ENCODE measurements at places on chromosomes 3 and 15.

GRCh38 chr3:187966636-187967406 is 187.1 kb upstream of the LPP start:
- no peak for DNase-seq

GRCh38 chr3:172582712-172583111 is 59.5 kb upstream of the TNFSF10 start:
- DNase-seq: no peak

GRCh38 chr15:93088200-93088980 is 621 bp downstream of the RGMA start:
- DNase-seq: peak; percentile 11

DNA sequence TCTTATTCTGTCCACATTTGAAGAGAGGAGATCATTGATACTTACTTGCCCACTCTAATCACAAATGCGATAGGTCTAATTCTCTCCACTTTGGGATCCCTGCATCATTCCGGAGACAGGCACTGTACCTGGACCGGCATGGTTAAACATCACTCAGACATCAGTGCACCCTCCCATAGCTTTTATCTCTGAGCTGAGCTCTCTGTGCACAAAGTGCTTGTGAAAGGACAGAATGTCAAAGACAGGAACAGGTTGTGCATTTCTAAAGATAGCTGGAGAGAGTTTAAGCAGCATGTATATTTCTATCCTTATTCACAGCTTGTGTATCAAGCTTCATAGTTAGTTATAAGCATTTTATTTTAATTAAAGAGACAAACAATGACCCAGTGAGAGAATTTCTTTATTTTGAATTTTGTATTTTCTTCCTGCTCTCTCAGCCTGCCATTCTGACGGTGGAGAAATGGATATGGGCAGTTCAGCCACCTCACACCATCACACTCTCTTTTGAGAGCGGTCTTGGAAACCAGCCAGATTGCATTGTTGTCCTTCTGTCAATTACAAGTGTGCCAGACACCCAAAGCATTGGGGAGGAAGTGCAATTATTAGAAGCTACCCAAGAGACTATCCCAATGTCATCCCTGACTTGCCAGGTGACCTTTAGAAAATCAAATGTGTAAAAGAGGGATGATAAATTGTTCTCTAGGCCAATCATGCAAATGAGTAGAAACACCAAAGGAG is 65.2 kb upstream of the CHL1 start:
- no peak for DNase-seq

DNA sequence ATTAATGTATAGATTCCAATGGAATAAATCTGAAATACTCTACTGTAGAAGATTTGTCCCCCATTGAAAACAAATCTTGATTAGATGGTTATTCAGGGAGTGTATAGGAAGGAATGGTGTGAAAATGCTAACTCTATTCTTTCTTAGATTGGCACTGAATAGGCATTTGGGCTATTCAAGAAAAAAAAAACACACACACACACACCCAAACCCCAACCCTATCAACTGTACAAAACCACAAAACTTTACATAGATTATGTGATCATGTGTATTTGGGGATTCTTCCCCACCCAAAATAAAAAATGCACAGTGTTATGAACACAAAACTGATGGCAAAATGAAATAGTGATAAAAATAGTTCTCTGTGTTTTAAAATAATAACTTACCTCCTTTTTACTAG is 61.8 kb downstream of the TIGIT start:
- no peak for DNase-seq

GRCh38 chr15:98777426-98777825 is 129.1 kb downstream of the IGF1R start:
- DNase-seq: no peak

- DNase-seq: peak; percentile 29
Observed at GRCh38 chr3:129035360-129036221, 25.0 kb upstream of the GP9 start.

DNA sequence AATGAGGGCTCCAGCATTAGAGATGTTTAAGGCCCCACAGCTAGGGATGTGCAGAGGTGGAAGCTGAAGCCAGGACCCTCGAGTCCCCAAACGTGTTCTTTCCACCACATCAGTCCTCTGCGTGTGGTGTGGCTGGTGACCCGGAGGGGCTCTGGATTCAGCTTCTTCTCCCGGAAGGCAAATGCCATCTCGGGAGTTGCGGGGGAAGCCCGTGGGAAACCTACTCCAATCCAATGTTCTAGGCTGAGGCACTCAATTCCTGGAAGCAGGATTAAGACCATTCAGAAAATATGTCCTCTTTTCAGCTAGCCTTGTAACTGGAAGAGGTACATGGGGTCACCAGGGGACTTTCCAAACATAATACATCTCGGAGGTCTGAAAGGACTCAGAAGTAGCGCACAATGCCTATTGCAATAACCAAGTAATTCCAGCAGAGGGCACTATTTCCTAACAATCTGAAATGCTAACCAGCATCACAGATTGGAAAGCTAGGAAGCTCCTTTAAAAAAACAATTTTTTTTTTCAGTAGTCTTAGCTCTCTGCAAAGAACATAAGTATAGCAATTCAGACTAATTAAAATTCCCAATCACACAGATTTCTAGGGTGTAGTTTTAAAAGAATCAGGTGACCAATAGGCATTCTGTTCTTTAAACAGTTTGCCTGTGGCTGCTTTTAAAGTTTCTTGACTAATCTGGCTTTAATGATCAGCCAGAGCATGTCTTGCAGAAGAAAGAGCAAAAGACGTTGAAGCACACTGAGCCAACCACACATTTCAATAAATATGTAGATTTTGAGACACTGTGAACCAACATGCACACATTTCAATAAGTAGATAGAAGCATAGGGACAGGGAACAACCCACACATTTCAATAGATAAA is 36.1 kb downstream of the BNC1 start:
- DNase-seq: peak; percentile 33

- no peak for DNase-seq
Observed at GRCh38 chr15:84402856-84403608, 167.5 kb downstream of the GOLGA6L4 start.

GRCh38 chr15:93948726-93949125 is 282.6 kb upstream of the MCTP2 start:
- DNase-seq: no peak

- no peak for DNase-seq
Observed at GRCh38 chr3:127072221-127072771, 89.4 kb downstream of the PLXNA1 start.

- DNase-seq: no peak
Observed at GRCh38 chr3:38992117-38992760, 59.5 kb downstream of the SCN11A start.

- no peak for DNase-seq
Observed at GRCh38 chr15:26580943-26581342, 191.9 kb downstream of the GABRB3 start.

DNA sequence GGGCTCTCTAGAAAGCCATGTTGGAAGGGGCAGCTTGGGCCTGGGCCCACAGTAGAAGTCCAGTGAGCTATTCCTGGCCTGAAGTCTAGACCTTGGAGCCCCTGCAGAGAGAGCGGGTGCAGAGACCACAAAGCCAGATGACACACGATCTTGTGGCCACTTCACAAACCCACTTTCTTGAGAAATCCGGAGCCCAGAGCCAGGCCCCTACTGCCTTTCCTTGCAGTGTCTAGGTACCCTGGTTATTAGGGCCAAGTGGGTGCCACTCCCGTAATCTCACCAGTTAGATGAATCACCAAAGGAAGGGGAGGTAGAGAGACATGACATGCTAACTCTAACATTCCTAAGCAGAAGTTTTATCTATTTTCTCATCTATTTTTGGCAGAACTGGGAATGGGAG is 72.5 kb upstream of the ADAMTSL3 start:
- DNase-seq: no peak

- no peak for DNase-seq
Observed at GRCh38 chr3:189941679-189942078, 179.0 kb downstream of the P3H2 start.

DNA sequence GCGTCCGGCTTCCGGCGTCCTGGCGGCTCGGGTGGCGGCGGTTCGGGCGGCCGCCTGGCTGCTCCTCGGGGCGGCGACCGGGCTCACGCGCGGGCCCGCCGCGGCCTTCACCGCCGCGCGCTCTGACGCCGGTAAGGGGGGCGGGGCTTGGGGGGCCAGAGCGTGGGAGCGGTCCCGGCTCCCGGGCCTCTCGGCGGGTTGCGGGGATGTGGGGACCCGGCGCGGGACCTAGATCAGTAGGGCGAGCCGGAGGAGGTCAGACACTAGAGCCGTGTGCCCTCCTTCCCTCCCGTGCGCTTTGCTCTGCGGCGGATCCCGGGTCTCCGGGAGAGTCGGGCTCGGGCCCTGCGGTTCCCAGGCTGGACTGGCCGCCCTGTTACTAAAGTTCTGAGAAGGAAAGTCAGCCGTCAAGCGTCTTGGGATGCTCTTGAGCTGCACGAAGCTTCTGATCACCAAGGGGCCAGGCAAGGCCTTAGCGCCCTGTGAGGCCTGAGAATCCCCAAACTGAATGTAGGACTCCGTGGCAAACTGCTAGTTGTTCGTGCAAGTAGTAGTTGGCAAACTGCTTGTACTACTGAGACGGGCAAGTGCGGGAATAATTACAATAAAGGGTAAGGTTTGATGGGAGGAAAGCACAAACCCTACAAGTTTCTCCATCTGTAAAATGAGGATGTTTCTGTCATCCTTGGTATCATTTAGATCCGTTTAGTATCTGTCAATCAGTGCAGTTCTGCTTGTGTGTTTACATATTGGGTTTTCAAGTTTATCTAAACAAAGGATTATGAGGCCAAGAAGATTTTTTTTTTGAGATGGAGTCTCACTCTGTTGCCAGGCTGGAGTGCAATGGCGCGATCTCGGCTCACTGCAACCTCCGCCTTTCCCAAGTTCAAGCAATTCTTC is 587 bp downstream of the PIGX start:
- no peak for DNase-seq

GRCh38 chr15:45162771-45163507 is 24.8 kb downstream of the SHF start:
- peak; percentile 44 for DNase-seq

DNA sequence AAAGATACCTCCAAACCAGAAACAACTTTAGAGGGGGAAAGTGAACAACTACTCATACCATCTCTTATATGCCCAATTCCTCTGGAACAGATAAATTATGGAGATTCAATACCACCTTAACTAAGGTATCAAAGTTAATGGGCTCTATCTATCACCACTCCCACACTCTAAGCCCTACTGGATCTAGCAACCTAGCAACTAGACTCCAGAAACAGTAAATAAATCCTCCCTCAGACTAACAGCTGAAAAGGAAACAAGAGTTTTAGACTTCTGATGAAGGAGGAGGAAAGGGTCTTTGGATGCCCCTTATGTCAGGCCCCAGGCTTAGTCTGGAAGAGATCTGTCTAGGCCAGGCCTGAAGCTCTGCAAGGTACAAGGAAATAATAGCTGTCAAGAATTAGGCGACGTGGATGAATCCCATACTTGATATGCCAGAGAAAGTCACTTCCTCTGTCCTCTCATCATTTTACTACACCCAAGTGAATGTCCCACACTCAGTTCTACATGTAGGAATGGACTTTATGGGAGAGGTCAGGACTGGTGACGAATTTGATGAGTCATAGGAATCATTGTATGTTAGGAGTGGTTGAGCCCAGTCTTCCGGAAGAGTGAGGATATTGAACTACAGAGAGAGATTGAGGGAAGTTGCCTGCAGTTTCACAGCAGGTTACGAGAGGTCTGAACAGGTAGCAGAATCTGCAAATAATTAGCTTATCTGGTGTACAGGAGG is 113.8 kb downstream of the AKAP13 start:
- DNase-seq: peak; percentile 43

- no peak for DNase-seq
Observed at GRCh38 chr15:60191821-60192220, 187.7 kb downstream of the FOXB1 start.

DNA sequence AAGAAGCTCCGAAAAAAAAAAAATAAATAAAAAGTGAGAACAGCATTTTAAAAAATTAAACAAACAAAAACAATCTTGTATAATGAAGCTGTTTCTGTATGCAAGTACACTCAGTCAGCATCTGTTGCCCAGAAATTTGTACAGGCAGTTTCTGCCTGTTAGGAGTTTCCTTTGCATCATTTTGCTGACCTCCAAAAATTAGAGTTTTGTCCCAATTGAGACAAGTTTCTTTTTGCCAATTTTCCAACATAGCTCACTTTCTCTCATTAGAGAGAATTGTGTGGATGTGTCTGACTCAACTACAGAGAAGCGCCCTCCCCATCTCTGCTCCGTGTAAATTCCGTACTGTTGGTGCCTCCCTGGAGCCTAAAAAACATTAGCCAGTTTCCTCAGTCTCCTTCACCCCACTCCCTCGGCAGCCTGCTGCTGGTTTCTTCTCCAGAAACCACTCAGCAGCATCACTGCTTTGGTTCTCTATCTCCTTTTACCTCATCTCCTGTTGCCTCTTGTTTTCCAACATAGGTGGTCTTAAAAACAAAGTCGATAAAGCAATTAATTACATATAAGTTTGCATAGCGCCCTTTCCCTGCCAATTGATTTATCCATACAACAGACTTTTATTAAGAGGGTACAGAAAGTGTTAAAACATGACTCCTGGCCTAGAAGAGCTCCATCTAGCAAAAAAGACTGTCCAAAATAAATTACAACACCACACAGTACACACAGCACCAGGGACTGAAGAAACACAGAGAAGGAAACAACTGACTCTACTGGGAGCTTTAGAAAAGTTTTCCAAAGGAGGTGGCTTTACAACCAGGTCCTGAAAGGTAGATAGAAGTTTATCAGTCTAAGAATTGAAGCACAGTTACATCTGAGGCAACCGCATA is 286.7 kb downstream of the SHOX2 start:
- DNase-seq: no peak

DNA sequence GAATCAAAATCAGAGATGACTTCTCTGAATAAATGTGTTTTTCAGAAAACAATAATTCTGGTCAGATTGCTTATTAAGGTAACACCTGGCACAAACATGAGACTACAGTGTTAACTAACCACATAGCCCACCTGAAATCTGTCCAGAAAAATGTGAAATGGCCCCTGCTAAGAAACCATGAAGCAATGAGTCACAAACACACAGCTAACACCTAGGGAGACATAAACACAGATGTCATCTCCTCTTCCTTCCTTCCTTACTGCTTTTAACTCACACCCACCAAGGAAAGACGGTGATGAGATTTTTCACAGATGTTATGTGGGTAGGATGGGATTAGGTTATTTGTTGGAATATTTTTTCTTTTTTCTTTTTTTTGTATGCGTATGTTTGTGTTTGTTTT is 315.0 kb upstream of the STAC start:
- DNase-seq: no peak

- DNase-seq: no peak
Observed at GRCh38 chr3:188133646-188134045, 20.3 kb upstream of the LPP start.

DNA sequence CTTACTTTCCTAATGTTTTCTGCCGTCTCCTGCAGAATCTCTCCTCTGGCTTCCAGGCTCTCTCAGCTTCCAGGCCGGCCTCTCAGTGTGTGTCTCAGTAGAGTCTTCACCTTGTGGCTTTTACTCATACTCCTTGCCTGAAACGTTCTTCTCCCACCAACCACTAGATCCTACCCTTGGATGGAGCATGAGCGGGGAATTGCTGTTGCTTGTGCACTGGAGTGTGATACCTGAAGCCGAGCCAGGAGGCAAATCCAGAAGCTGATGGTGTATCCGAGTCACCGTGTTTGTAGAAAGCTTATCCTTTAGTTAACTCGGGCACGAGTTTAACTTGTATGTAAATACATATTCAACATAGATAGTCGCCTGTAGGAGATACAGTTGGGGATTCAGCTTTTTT is 285.0 kb upstream of the C2CD4B start:
- no peak for DNase-seq
